ENCODE measurements at places on chromosomes 3 and 15. TPM values are rescaled to one million over a fixed set of nuclear protein-coding genes. Genes with fewer than 3 reads are reported as not detected.

SLC2A2 gene
- not detected for total RNA-seq

DZIP1L gene
- total RNA-seq: 47.9 TPM

ARHGEF26 gene
- total RNA-seq: 154 TPM

TRPM1 gene
- total RNA-seq: not detected

GOLGA8O gene
- total RNA-seq: not detected

RTP4 gene
- 1.2 TPM for total RNA-seq

- ATAC-seq: no peak
These were observed 733.0 kb downstream of the ZPLD1 start for GRCh38 chr3:103167850-103168249.

- ATAC-seq: no peak
These were observed 439.9 kb upstream of the RBMS3 start for GRCh38 chr3:28840976-28841376.

DNA sequence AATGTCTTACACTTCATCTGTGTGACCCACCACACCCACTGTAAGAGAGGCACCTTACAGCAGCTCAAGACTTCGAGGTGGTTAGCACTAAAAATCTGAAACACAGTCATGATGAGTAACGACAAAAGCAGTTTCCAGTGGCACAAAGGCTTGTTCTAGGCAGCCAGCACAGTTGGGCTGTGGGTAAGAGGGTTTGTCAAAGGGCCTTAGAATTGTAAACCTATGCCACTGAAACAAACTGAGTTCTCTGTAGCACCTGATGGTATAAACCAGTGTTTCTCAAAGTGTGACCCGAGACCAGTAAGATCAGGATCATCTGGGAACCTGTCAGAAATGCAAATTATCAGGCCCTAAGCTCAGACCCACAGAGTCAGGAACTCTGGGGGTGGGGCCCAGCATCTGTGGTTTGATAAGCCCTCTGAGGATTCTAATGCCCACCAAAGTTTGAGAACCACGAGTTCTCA, 36.5 kb downstream of the DAPK2 start:
- no peak for ATAC-seq

GRCh38 chr15:101368861-101369642, 74.0 kb upstream of the SNRPA1 start:
- ATAC-seq: no peak

GRCh38 chr3:149377408-149378364, at the start of gene TM4SF1:
TSS of gene TM4SF1 (minus strand) at chr3:149377649. CDS start at chr3:149377547, 102 bp downstream.
- ATAC-seq: peak; percentile 78

- ATAC-seq: no peak
These were observed 160.4 kb downstream of the VGLL3 start for GRCh38 chr3:86830566-86830965.

DNA sequence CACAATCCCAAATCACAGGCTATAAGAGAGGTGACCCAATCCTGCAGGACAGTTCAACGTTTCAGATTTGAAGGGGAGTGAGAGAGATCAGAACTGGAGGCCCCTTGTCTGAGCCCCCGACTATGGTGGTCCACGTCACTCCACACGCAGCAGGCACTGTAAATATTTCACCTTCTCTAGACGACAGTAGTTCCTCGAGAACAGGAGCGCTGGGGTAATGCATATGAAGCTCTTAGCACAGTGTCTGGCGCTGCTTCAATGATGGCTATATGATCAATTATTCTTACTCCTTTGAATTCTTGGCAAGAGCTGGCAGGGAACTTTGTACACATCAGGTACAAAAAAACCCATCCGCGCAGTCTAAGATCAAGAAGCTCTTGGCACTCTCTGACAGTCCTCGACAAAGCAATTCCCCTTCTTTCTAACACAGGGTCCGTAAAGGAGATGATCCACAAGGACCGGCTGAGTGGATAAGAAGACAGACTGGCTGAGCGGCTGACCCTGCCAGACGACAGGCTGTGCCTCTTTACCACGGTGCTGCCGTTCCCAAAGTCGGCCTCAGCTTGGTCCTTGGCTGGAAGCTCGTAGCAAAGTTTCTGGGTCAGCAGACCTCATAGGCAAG, 522 bp upstream of the NRROS start:
- peak; percentile 5 for ATAC-seq

DNA sequence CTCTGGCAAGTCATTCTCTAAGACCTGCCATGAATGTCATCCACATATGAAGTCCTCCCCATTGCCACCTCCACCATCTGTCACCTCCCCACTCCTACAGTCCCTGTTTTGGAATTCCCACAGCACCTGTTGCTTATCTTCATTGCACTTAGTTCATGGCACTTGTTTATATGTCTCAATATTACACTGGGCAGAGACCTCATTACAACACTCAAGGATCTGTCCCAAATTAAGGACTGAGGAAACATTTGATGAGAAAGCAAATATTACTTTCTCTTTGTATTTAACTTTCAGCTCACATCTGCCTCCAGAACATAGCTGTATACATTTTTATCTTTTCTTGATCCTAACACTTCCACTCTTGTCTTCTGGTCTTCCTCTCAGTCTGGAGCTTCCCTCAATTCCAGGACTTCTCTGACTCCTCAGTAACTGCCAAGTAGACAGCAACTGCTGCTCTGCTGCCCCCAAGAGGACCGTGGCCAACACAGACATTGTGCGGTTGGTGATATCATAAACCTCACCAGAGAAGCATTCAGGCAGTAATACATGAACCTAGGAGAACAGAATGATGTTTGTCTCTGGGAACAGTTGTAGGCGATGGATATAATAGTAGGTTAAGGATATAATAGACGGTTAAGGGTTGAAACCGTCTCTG, 45.0 kb upstream of the FGF12 start:
- no peak for ATAC-seq

DNA sequence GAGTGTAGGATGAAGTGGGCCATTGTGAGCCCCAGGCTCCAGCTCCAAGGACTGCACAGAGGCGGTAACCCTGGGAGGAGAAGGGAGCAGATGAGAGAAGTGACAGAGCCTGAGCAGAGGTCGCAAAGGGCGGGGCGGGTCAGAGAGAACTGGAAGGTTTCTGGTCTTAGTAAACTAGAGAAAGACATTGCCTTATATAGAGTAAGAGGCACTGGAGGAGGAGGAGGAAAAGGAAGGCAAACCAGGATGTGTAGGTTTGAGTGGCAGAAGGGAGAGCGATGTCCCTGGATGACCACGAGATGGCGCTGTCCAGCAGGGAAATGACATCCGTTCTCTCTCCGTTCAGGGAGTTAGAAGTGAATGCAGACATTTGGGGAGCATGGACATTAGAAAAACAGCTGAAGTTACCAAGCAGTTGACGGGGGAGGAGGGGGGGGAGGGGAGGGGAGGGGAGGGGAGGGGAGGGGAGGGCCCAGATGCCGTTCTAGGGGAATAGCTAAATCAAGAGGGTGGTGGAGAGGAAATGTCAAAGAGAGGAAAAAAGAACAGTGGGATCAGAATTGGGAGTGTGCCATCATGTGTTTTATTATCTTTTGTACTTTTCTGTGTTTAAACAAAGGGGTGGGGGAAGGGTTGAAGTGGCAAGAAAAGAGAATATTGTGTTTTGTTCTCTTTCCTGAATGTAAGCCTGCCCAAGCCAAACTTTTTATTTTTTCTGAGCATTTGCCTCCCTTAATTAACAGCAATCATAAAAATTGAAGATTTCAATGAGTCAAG, 48.8 kb downstream of the STARD5 start:
- peak; percentile 77 for ATAC-seq

GRCh38 chr3:21100656-21101359, 650.2 kb downstream of the ZNF385D start:
- ATAC-seq: no peak

DNA sequence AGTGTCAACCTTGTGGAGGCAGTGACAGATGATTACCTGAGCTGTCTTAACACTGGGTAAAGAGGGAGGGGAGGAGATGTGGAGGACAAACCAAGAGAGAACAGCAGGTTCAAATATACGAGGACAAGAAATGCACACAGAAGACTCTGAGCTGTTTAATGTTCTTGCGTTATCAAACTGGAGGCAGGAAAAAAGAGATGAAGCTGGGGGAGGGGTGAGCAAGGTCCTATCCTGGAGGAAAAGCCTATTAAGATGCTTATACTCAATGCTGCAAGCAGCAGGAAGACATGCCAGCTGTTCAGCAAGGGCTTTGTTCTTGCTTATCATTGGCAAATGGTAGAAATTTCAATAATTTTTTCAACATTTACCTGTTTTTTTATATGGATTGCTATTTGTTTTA, 345.7 kb upstream of the TRIM42 start:
- no peak for ATAC-seq

DNA sequence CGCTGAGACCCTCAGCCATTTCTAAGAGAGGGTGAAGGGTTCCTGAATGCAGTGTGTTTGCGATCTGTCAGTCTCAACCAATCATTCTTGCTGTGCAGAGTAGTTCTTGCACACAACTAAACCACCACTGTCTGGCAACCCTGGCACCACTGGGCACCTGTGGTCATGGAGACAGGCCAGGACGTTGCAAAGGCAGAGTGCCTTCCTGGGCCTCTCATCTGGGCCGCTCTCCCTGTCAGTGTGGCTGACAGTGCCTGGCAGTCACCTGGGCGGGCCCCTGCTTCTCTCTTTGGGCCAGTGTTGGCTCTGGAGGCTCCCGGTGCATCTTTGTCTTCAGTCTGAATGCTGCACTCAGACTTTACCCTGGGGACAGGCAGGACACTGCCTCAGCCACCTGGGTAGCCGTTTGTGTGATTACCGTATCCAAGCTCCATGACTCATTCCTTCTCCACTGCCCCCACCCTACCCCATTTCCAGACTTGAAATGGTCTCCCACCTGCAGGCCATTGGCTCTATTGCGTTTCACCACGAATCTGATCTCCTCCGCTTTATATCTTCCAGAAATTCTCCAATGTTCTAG, 104.6 kb upstream of the KLF13 start:
- ATAC-seq: no peak

DNA sequence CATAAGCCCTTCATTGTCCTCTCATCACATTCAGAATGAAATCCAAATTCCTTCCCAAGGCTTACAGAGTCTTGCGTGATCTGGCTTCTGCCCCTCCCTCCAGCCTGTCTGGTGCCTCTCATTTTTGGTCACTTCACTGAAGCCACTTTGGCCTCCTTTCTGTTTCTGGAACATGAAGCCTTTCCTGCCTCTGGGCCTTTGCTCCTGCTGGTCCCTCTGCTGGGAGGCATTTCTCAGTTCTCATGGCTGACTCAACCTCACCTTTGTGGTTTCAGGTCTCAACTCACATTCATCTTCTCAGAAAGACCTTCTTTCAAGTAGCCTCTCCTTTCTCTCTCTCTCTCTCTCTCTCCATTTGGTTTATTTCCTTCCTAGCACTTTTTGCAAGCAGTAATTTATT, 43.9 kb upstream of the BHLHE40 start:
- no peak for ATAC-seq

DNA sequence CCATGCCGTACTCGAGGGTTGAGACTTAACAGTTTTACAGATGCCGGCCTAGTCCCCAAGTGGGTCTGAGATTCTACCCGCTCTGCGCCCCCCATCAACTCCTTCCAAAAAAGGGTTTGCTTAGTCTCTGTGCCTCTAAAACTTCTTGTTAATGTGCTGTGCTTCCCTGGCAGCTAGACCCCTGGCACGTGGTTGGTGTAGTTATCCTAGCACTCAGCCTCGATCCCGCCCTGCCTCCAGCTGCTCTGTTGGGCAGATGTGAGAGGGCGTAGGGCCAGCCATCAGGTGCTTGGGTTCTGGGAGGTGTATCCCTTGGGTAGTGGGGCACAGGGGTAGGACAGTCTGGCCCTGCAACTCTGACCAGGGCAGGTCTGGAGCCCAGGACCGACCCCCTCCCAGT, 79.5 kb downstream of the FBLN2 start:
- no peak for ATAC-seq

GRCh38 chr3:190384309-190384756, 3.6 kb upstream of the CLDN16 start:
- no peak for ATAC-seq
